ENCODE measurements at places on chromosomes 12 and 14.

GRCh38 chr12:53051881-53052412 lies 2.1 kb downstream of the TNS2 start:
- no peak overlapping the region for H3K4me3 ChIP-seq
- no peak for DNase-seq
- peaks cover 23% of the 10 kb centered on the region for H3K4me1 ChIP-seq
- H3K27ac ChIP-seq, result no peak overlapping the region
- H3K36me3 ChIP-seq, result no peaks in the 10 kb centered on the region
- no peaks in the 10 kb centered on the region for H3K27me3 ChIP-seq

GRCh38 chr12:130456375-130457199 lies 118.9 kb downstream of the PIWIL1 start:
- DNase-seq, result no peak
- H3K4me1 ChIP-seq, result no peaks in the 10 kb centered on the region
- H3K36me3 ChIP-seq, result no peaks in the 10 kb centered on the region
- H3K4me3 ChIP-seq, result no peak overlapping the region
- H3K27me3 ChIP-seq, result no peaks in the 10 kb centered on the region

GRCh38 chr12:5708371-5708770 lies 236.7 kb downstream of the ANO2 start:
- no peak for DNase-seq
- no peaks in the 10 kb centered on the region for H3K27me3 ChIP-seq
- H3K36me3 ChIP-seq, result no peaks in the 10 kb centered on the region
- no peak overlapping the region for H3K27ac ChIP-seq
- no peak overlapping the region for H3K4me3 ChIP-seq

GRCh38 chr14:78181270-78181669 lies 11.1 kb downstream of the NRXN3 start:
- no peak for DNase-seq
- H3K27me3 ChIP-seq, result no peaks in the 10 kb centered on the region
- H3K4me1 ChIP-seq, result no peaks in the 10 kb centered on the region
- H3K27ac ChIP-seq, result no peak overlapping the region
- no peak overlapping the region for H3K4me3 ChIP-seq

GRCh38 chr12:55019784-55020183 lies at the start of gene NEUROD4:
Gene NEUROD4, plus strand, starts transcription at chr12:55019974. Its CDS starts 6,466 bp downstream, at chr12:55026440.
- H3K27me3 ChIP-seq, result peaks cover 42% of the 10 kb centered on the region
- H3K4me3 ChIP-seq, result no peak within 1 kb of the TSS
- peak; percentile 17 for DNase-seq
- H3K36me3 ChIP-seq, result no peaks in the 10 kb centered on the region
- H3K27ac ChIP-seq, result no peak within 1 kb of the TSS
- no peaks in the 10 kb centered on the region for H3K4me1 ChIP-seq

DNA sequence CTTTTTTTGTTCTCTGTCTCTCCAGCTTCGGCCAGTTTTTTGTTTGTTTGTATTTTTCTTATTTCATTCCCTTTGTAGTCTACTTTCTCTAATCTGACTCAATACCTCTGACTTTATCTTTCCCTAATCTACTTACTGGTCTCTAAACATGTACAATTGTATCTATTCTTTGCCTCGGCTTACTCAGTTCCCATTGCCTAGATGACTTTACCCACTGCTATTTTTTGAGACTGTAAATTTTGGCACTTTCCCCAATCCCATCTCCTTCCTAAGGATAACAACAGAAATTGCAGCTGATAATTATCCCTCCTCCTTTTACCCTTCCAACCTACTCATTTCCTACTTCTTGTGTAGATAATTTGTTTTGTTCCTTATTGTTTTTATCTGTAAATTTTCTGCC lies 511.1 kb downstream of the RPL10L start:
- H3K27me3 ChIP-seq, result no peaks in the 10 kb centered on the region
- no peaks in the 10 kb centered on the region for H3K36me3 ChIP-seq
- H3K4me1 ChIP-seq, result no peaks in the 10 kb centered on the region
- no peak for DNase-seq
- no peak overlapping the region for H3K4me3 ChIP-seq

DNA sequence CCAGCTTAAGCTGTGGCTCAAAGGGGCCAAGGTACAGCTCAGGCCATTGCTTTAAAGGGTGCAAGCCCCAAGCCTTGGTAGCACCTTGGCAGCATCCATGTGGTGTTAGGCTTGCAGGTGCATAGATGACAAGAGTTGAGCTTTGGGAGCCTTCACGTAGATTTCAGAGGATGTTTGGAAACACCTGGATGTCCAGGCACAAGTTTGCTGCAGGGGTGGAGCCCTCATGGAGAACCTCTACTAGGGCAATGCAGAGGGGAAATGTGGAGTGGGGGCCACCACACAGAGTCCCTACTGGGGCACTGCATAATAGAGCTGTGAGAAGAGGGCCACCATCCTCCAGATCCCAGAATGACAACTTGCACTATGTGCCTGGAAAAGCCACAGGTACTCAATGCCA lies 37.9 kb downstream of the GLIPR1L2 start:
- DNase-seq, result no peak
- peaks cover 4% of the 10 kb centered on the region for H3K36me3 ChIP-seq
- H3K4me1 ChIP-seq, result no peaks in the 10 kb centered on the region
- no peak overlapping the region for H3K27ac ChIP-seq
- no peak overlapping the region for H3K4me3 ChIP-seq
- no peaks in the 10 kb centered on the region for H3K27me3 ChIP-seq

- no peaks in the 10 kb centered on the region for H3K4me1 ChIP-seq
- DNase-seq, result no peak
Measured at GRCh38 chr12:16036073-16036472, 124.9 kb downstream of the DERA start.

- peaks cover 4% of the 10 kb centered on the region for H3K27me3 ChIP-seq
- H3K4me1 ChIP-seq, result peaks cover 41% of the 10 kb centered on the region
- no peak for DNase-seq
- no peak overlapping the region for H3K27ac ChIP-seq
- H3K4me3 ChIP-seq, result peak overlapping the region; percentile 78
Measured at GRCh38 chr12:119990382-119990874, 1.4 kb downstream of the BICDL1 start.
